ENCODE measurements at places on chromosomes 4 and X.

DNA sequence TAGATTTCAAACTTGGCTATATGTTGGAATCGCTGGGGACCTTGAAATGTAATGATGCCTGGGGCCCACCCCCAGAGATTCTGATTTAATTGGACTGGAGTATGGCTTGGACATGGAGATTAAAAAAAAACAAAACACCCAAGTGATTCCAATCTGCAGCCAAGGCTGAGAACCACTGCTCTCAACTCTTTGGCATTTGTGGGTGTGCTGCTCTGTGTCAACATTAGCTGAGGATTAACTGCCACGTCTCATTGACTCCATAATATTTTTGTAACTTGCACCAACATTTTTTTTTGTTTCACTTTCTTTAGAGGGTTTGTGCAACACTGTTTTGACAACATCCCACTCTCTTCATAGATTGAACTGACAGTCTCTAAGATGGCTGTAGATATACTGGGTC lies 41.1 kb upstream of the PDK3 start:
- no peak for DNase-seq

- peak; percentile 95 for DNase-seq
Measured at GRCh38 chr4:79852305-79852730, 220.7 kb downstream of the ANTXR2 start.

DNA sequence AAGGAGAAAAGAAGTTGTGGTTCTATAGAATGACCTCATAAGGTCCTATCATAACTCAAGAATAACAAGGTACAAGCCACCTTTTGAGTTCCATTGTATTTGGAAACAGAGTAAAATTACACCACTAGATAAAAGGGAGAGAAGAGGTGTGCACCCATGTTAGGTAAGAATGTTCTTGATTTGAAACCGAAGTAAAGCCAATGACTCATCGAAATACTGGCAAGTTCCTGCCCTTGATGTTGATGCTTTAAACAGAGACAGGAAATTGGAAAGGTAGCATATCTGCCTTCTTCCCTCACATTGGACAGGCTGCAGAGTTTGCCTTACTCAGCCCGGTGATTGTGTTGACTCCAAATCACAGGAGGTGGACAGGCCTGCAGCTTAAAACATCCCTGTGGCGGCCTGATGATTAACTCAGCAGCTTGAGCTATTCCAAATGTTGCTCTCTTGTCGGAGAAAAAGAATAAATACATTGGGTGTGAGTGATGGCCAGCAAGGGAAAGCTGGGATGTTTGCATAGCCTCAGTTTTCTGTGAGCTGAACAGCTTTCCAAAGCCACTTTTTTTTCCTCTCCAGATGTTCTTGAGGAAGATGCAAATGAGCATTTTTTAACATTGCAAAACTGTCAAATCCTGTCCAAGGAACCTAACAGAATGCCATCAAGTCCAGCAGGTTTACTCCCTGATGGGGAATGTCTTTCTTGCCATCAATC lies 321.1 kb downstream of the NKX6-1 start:
- DNase-seq, result no peak

DNA sequence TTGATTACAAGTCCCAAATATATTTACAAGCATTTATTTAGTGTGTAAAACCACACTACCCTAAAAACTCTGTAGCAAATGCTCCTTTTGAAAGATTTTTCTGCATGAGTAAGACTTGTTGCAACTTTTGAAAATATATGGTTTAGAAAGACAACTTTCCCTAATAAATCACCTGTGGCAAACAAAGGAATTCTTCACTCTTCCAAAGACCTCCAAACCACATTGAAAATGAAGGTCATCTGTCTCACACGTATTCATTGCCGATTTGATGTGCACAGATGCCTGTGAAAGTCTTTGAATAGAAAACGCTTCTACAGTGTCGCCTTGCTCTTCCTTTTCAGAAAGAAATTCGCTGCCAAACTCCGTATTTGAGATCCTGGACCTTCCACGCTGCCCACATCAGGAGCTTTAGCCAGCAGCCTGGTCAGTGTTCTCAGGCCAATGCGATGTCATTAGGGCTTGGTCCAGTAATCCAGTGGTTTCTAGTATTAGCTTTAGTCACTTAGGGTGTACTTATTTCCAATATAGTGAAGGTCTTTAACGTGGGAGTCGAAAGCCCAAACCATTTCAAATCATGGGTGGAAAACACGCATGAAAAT lies 22.2 kb downstream of the SPINK2 start:
- peak; percentile 53 for DNase-seq

- DNase-seq, result peak; percentile 88
Measured at GRCh38 chr4:128461291-128462102, 173.9 kb upstream of the PGRMC2 start.

Measured in fibroblast of upper back skin (primary cell).